GM04503 (cell line): ENCODE measurements at places on chromosomes 12 and 14.

- no peak for DNase-seq
These were observed 36.1 kb upstream of the CDKN3 start for GRCh38 chr14:54360667-54361066.

DNA sequence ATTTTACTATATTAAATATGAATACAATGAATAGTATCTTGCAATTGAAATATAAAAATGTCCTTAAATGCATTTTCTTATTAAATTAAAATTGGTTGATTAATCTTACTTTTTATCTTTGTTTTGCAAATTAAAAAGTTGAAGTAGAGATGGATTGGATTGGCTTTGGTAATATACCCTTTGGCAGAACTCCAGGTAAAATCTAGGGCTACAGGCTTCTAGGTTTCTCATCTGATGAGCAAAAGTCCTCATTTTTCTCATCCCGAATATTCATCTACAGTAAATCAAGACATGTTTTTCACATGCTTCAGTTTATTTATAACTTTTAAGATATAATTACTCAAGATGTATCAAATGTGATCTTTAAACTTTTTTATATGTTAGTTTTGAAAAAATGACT, 2.2 kb downstream of the PTPRR start:
- no peak for DNase-seq

DNA sequence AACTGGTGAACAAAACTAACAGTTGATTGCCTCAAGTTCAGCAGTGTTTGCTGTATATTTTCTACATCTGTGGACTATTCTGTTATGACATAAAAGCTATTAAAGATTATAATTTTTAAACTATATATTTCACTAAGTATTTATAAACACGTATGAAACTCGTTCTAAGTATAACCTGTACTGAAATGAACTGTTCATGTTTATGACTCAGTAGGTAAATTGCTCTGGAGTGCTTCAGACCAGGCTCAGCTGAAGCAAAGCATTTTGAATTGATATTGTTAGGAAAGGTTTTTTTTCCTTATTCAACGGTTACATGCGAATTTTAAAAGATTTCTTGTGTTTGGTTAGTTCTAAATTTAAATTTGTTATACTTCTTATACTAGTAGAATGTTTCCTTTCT, 151.3 kb downstream of the RAD51B start:
- DNase-seq, result no peak

- no peak for DNase-seq
These were observed 78.7 kb downstream of the TSPAN9 start for GRCh38 chr12:3155702-3156370.

GRCh38 chr12:47773858-47774580, 981 bp downstream of the SLC48A1 start:
- no peak for DNase-seq

DNA sequence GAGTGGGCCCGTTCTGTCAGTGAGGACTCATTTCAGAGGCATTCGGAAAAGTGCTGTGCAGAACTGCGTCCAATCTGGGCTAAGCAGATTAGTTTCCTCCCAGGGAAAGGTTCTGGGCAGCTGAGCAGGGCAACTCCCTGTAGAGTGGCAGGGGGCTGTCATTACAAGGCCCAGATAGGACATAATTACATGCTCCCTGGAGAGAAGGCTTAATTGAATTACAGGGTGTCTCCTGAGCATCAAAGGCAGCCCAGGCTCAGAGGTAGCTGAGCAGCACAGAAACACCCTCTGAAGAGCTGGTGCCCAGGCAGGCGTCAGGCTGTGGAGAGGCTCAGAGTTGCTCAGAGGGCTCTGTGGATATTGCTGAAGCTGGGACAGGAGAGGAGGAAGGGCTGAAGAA, 36.0 kb downstream of the SLC8A3 start:
- DNase-seq, result no peak
